ENCODE measurements at places on chromosomes 5 and 9. TPM values are rescaled to one million over a fixed set of nuclear protein-coding genes. Genes with fewer than 3 reads are reported as not detected.

Gene GNA14
- total RNA-seq = not detected

Gene NIPBL
- total RNA-seq = 14.3 TPM

Gene TMEM174
- not detected for total RNA-seq

Gene USP20
- 5.9 TPM for total RNA-seq

Gene HTR4
- total RNA-seq = not detected

Gene GOLM1
- 108 TPM for total RNA-seq

Gene PHF24
- 0.26 TPM for total RNA-seq

Gene IRX1
- total RNA-seq = not detected

Gene DPYSL3
- total RNA-seq = 17.0 TPM

Gene STX17
- 7.4 TPM for total RNA-seq

Gene C5orf58
- total RNA-seq = not detected

Gene TAL2
- 0.32 TPM for total RNA-seq

Gene NMUR2
- total RNA-seq = not detected

Gene CARTPT
- not detected for total RNA-seq

Gene CARD6
- total RNA-seq = 4.2 TPM

Gene SPATA31C1
- total RNA-seq = not detected

Gene GLRA1
- total RNA-seq = not detected

Gene HAPLN1
- not detected for total RNA-seq

Gene PURA
- total RNA-seq = 5.7 TPM
